Activated CD4-positive, alpha-beta memory T cell treated with anti-CD3 and anti-CD28 coated beads, Interleukin-2, amount 10 ng/mL, durations not matched to agents 7 days and 5 days (primary cell): ENCODE measurements at places on chromosomes 12 and 14. TPM values are rescaled to one million over a fixed set of nuclear protein-coding genes. Genes with fewer than 3 reads are reported as not detected.
A peak's percentile ranks its signal among the peaks of the same experiment; 100 is the strongest.

- H3K4me3 ChIP-seq: no peak overlapping the region
- no peaks in the 10 kb centered on the region for H3K27me3 ChIP-seq
- DNase-seq: no peak
- no peak overlapping the region for H3K27ac ChIP-seq
- peaks cover 67% of the 10 kb centered on the region for H3K4me1 ChIP-seq
These were observed 157.5 kb upstream of the HIF1A start for GRCh38 chr14:61537563-61538463.

ITGA7 gene
- 1.9 TPM for total RNA-seq

DNA sequence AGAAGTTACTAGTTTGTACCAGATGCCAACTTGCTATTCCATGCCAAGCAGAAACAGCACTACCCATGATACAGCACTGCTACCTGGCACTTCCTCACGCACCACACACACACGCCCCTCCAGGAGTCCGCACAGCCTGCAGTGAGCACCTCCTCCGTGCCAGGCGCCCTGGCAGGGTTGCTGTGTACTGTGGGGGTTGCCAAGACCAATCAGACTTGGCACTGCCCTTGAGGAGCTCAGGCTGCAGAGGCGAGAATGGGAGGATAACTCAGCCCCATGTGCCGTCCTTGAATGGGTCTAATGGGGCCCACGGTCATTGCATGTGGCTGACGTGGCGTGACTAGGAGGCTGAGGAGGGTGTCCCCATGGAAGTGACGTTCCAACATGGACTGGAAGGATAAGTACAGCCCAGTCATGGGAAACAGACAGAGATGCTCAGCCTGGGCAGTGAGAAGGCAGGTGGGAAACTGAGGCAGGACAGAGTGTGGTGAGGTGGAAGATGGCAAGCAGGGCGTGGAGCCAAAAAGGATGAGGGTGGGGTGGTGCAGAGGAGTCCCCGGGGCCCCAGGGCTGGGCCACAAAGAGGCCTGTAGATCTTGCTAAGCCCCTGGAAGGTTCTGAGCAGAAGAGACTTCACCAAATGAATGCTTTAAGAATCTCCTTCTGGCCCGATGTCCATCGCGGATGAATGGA lies 65.3 kb upstream of the C14orf180 start:
- no peak overlapping the region for H3K4me3 ChIP-seq
- H3K36me3 ChIP-seq: no peaks in the 10 kb centered on the region
- H3K4me1 ChIP-seq: no peaks in the 10 kb centered on the region
- peaks cover 1% of the 10 kb centered on the region for H3K27me3 ChIP-seq
- no peak for DNase-seq

- DNase-seq: no peak
- no peaks in the 10 kb centered on the region for H3K36me3 ChIP-seq
- H3K27me3 ChIP-seq: peaks cover 1% of the 10 kb centered on the region
- no peak overlapping the region for H3K27ac ChIP-seq
These were observed 17.9 kb upstream of the DHRS7 start for GRCh38 chr14:60183138-60183537.

PELI2 gene
- 7.1 TPM for total RNA-seq

CD69 gene
- 197 TPM for total RNA-seq

DNA sequence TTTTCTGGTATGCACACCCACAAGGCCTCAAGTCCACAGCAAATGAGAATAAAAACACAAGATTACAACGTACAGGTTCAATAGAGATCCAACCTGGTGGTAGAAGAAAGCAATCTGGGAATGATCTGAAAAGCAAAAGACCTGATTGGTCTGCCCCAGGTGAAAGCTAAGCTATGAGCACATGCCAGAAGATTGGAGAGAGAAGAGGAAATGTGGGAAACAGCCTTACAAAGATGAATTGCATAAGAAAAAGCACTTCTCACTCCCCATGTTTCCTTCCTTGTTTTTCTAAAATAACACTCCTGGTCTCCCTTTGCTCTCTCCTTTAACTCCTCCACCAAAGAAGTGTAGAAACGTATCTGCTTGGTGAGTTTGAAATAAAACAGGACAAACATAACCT lies 77.3 kb upstream of the ANO6 start:
- no peak overlapping the region for H3K4me3 ChIP-seq
- no peaks in the 10 kb centered on the region for H3K4me1 ChIP-seq
- H3K27me3 ChIP-seq: peaks cover 18% of the 10 kb centered on the region
- no peak for DNase-seq

DNA sequence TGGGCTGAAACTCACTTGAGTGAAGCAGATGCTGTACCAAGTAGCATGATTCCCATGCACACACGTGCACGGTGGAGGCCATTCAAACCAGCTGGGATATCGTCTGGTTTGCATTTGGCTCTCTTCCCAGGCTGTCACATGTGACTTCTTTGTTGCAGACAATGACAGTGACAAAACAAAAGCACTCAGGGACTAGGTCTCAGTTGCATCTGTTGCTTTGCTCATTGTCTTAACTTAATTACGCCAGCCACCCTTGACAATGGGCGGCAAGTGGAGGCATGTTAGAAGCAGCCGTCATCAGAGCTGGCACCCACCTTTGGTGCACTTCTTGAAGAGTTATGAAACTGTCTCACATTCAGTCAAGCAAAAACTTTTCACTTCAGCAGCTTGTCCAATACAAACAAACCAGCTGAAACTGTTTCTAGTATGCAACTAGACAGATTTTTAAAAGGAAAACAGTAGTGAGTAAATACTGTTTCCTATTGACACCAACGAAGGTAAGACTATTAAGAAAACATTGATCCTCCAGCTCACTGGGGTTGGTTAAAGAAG lies 74.3 kb downstream of the IGF1 start:
- no peak overlapping the region for H3K27ac ChIP-seq
- H3K36me3 ChIP-seq: no peaks in the 10 kb centered on the region
- no peak overlapping the region for H3K4me3 ChIP-seq
- no peaks in the 10 kb centered on the region for H3K4me1 ChIP-seq
- peaks cover 3% of the 10 kb centered on the region for H3K27me3 ChIP-seq

C12orf54 gene
- total RNA-seq: not detected

E2F7 gene
- total RNA-seq: 19.1 TPM

GRCh38 chr14:67515386-67516079 lies 17.6 kb upstream of the PLEKHH1 start:
- H3K27me3 ChIP-seq: peaks cover 56% of the 10 kb centered on the region
- no peaks in the 10 kb centered on the region for H3K36me3 ChIP-seq
- H3K27ac ChIP-seq: no peak overlapping the region
- DNase-seq: peak; percentile 29

DNA sequence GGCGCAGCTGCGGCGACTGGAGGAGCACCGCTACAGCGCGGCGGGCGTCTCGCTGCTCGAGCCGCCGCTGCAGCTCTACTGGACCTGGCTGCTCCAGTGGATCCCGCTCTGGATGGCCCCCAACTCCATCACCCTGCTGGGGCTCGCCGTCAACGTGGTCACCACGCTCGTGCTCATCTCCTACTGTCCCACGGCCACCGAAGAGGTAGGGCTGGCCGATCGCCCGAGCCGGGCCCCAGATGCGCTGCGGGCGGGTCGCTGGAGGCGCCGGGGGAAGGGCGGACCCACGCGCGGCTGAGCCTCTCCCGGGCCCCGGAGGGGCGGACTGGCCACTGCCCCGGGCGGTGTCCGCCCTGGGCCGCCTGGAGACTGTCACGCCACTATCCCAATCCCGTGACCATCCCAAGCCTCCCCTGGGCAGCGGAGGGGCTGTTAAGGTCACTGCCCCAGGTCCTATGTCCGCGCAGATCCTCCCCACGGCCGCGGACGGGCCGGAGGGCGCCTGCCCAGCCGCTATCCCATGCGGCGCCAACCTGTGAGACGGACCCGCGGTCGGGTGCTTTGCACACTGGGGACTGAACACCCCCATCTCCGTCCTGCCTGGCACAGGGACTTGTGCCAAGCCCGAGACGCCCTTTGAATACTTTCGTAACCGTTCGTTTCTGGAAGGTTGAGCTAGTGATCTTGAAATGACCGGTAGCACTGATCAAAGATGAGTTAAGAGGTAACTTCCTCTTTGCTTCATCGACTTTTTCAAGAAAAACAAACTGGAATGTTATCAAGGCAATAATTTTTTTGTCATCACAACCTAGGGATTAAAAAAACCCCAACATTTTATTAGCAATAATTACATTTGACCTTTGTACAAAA lies 725 bp downstream of the CHPT1 start:
- no peaks in the 10 kb centered on the region for H3K27me3 ChIP-seq
- H3K4me3 ChIP-seq: peak overlapping the region; percentile 87
- peak overlapping the region; percentile 69 for H3K27ac ChIP-seq
- peaks cover 2% of the 10 kb centered on the region for H3K36me3 ChIP-seq
- DNase-seq: peak; percentile 20

GRCh38 chr12:116614194-116614915 lies 55.2 kb downstream of the MAP1LC3B2 start:
- no peak overlapping the region for H3K4me3 ChIP-seq
- H3K4me1 ChIP-seq: peaks cover 9% of the 10 kb centered on the region
- H3K27me3 ChIP-seq: peaks cover 5% of the 10 kb centered on the region
- H3K36me3 ChIP-seq: no peaks in the 10 kb centered on the region
- no peak for DNase-seq

DNA sequence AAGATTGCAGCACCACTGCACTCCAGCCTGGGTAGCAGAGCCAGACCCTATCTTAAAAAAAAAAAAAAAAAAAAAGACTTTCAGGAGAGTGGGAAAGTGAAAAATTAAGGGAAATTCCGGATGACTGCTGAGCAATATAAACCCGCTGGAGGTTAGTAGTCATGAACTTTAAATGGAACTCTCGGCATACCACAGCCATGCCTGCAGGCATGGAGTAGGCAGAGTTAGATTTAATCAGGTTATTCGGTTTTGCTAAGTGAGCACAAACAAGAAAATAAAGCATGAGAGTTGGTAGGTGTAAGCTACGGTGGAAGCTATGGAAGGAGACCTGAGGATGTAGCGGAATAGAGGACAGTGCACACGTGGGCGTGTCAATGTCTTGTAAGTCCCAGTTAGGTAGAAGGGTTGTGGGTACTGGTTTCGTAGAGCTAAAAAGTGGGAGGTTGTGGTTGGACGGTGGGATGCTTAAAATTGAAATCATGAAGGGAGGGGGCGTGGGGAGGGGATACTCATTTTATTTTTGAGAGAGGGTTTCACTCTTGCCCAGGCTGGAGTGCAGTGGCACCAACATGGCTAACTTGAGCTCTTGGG lies 11.8 kb upstream of the TUBA1C start:
- H3K27ac ChIP-seq: no peak overlapping the region
- no peaks in the 10 kb centered on the region for H3K27me3 ChIP-seq
- H3K4me1 ChIP-seq: peaks cover 6% of the 10 kb centered on the region
- H3K4me3 ChIP-seq: no peak overlapping the region

GRCh38 chr12:27627123-27627852 lies 69.0 kb upstream of the REP15 start:
- H3K36me3 ChIP-seq: no peaks in the 10 kb centered on the region
- H3K4me1 ChIP-seq: peaks cover 7% of the 10 kb centered on the region
- no peak overlapping the region for H3K4me3 ChIP-seq
- peaks cover 3% of the 10 kb centered on the region for H3K27me3 ChIP-seq

GRCh38 chr14:61152851-61153364 lies 128.2 kb downstream of the TMEM30B start:
- no peak for DNase-seq
- H3K36me3 ChIP-seq: peaks cover 2% of the 10 kb centered on the region
- no peak overlapping the region for H3K27ac ChIP-seq
- no peak overlapping the region for H3K4me3 ChIP-seq

DNA sequence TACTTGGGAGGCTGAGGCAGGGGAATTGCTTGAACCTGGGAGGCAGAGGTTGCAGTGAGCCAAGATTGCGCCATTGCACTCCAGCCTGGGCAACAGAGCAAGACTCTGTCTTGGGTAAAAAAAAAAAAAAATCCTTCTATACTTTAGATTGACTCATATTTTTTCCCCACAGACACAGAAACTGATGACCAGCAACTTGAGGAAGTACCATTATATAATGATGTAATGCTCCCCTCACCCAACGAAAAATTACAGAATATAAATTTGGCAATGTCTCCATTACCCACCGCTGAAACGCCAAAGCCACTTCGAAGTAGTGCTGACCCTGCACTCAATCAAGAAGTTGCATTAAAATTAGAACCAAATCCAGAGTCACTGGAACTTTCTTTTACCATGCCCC lies 24.3 kb upstream of the SNAPC1 start:
- no peak overlapping the region for H3K27ac ChIP-seq
- peaks cover 76% of the 10 kb centered on the region for H3K36me3 ChIP-seq
- H3K4me3 ChIP-seq: no peak overlapping the region
- DNase-seq: no peak
- no peaks in the 10 kb centered on the region for H3K27me3 ChIP-seq

DNA sequence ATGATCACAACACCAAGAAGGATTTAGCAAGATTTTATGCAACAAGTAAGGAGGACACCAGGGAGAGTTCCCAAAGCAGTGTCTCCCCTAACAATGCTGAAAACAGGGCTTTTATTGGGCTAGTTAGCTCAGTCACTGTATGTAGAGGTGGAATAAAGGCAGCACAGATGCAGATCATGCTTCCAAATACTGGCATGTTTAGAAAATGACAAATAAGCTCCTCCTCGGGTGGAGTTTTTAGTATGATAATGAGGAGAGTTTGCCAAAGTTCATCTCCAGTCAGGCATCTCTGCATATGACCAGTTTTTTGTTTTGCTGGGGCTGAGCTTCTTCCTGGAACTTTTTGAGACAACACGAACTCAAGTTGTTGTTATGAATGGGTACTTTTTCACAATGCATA lies 4.4 kb upstream of the AVPR1A start:
- DNase-seq: no peak
- no peak overlapping the region for H3K4me3 ChIP-seq
- peaks cover 26% of the 10 kb centered on the region for H3K27me3 ChIP-seq
- no peak overlapping the region for H3K27ac ChIP-seq
- peaks cover 6% of the 10 kb centered on the region for H3K4me1 ChIP-seq

DNA sequence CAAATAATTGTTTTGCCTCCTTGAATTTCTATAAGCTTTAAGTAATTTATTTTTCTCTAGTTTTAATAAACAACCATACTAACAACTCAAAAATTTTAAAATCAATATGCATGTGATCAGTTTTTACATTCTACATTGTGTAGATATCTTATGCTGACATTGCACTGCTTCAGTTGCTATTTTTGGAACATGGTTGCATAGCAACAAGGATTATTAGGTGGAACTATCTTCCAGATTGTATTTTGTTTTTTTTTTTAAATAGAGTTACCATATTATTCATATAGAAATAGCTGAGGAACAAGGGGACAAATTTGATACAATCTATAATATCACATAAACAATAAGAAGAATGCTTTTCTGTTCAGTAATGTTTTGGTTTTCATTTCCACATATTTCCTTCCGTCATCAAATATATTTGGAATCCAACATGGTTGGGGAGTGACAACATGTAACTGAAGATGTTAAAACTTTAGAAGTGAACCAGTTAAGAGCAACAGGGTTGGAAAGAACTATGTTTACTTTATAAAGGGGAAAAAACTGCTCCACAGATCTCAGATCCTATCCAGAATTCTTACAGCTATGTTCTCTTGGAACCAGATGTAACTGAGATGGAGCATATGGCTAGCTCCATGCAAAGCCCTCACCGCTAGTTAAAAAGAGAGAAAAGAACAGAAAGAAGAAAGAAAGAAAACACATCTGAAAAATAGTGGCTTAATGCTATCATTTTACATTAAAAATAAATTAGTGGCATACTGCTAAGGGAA lies 235.5 kb downstream of the NELL2 start:
- no peaks in the 10 kb centered on the region for H3K4me1 ChIP-seq
- H3K4me3 ChIP-seq: no peak overlapping the region
- no peak for DNase-seq
- H3K36me3 ChIP-seq: no peaks in the 10 kb centered on the region
- no peak overlapping the region for H3K27ac ChIP-seq
- H3K27me3 ChIP-seq: no peaks in the 10 kb centered on the region

- peaks cover 4% of the 10 kb centered on the region for H3K4me1 ChIP-seq
- H3K27ac ChIP-seq: no peak overlapping the region
- H3K4me3 ChIP-seq: no peak overlapping the region
- H3K36me3 ChIP-seq: peaks cover 8% of the 10 kb centered on the region
These were observed 10.2 kb downstream of the BAG5 start for GRCh38 chr14:103552011-103552845.
